ENCODE measurements at places on chromosomes 2 and 18.
A peak's percentile ranks its signal among the peaks of the same experiment; 100 is the strongest.

GRCh38 chr2:43452318-43452731 is 143.5 kb downstream of the THADA start:
- no peak for DNase-seq

DNA sequence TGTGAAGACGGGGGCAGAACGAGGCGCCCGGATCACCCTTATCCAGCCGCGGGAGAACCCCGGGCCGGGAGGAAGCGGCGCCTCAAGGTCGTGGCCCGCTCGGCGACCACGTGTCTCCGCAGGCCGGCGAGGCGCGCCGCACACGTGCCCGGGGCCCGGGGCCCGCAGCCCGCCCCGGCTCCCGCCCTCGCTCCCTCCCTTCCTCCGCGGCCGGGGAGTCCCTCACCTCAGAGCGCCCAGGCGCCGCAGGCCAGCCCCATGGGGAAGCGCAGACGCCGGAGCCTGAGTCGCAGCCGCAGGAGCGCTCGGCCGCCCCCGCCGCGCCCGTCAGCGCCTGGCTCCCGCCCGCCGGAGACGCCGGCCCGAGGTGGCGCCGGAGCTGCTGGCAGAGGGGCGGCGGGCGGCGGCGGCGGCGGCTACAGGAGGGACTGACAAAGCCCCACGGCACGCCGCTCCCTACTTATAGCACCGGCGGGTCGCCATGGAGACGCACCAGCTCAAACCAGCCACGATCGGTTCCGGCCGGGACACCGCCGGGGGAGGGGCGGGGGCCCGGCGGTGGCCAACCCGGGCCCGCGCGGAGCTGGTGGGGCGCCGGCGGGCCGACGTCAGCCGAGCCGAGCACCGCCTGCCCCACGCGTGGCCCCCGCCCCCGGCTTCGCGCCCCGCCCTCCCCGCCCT is at the start of gene ODC1:
Gene ODC1, minus strand, starts transcription at position 433 of the 681 bp plus-strand sequence. CDS start 3,295 bp downstream, outside the sequence.
- DNase-seq, result peak; percentile 97

DNA sequence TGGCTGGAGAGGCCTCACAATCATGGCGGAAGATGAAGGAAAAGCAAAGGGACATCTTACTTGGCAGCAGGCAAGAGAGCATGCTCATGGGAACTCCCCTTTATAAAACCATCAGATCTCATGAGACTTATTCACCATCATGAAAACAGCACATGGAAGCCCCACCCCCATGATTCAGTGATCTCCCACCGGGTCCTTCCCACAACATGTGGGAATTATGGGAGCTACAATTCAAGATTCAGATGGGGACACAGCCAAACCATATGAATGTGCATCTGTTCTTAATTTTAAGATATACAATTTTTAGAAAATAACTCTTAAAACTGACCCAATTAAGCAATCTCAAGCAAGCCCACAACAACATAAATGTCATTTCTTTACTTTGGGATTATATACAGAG is 12.6 kb downstream of the C18orf63 start:
- DNase-seq, result no peak

DNA sequence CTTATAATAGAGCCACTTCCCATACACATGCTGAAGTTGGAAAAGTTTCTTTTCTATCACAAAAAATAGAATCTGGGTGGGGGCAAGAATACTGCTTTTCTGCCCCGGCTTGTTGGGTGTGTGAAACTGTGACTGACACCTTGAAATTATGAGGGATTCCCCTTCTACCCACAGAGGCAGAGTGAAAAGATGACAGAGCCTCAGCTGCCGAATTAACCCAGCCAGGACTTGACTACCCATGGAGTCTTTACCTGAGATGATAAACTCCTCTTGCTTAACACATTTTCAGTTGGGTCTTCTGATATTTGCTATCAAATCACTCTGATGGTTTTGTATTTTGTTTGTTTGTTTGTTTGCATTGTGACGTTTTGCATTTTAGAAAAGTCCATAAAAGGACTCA is 66.0 kb upstream of the PMAIP1 start:
- no peak for DNase-seq

- no peak for DNase-seq
Measured at GRCh38 chr2:117859924-117860647, 45.6 kb downstream of the DDX18 start.

DNA sequence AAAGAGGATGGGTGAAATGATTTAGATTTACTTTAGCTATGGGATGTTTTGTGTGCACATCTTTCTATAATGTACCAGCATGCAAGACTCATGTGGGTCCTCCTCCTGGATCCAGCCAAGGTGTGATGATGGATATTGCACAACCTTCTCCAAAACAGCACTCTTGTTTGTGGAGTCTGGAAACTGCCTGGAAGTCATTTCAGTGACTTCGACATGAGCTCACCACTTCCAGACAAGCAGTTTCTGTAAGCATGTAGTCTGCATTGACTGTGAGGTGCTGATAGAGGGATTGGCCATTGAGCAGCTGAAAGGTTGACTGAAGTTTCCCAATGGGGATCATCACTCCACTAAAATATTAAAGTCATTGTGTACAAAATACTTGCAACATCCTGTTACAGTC is 154.0 kb downstream of the TRIB2 start:
- DNase-seq, result no peak

DNA sequence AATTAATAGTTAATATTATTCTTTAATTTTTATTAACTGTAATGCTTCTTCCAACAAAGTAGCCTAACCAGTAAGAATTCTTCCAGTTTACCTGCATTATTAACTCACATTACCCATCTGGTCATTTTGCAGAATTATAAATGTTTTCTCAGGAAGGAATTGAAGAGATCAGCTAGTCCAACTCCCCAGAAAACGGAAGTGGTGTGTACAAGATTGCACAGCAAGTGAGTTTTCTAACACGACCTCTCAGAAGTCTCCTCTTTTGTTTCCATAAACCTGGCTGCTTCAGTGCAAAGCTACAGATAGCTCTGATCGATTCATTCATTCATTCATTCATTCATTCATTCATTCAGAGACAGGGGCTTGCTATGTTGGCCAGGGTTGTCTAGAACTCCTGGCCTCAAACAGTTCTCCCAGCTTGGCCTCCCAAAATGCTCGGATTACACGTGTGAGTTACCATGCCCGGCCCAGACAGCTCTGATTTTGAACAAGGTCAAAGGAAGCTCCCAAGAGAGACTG is 128.8 kb upstream of the REV1 start:
- no peak for DNase-seq

GRCh38 chr2:222916229-222917197 is 55.7 kb downstream of the ACSL3 start:
- DNase-seq, result no peak

DNA sequence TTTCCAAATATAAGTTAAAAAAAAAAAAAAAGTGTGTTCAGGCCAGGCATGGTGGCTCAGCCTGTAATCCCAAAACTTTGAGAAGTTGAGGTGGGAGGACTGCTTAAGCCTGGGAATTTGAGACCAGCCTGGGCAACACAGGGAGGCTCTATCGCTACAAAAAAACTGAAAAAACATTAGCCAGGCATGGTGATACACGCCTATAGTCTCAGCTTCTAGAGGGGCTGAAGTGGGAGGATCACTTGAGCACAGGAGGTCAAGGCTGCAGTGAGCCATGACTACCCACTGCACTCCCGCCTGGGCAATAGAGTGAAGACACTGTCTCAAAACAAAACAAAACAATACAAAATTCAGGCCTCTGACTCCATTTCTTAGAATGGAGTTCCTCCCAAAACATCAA is 9.2 kb downstream of the USP37 start:
- DNase-seq, result no peak
